ENCODE measurements at places on chromosomes 2 and 18. TPM values are rescaled to one million over a fixed set of nuclear protein-coding genes. Genes with fewer than 3 reads are reported as not detected.

DNA sequence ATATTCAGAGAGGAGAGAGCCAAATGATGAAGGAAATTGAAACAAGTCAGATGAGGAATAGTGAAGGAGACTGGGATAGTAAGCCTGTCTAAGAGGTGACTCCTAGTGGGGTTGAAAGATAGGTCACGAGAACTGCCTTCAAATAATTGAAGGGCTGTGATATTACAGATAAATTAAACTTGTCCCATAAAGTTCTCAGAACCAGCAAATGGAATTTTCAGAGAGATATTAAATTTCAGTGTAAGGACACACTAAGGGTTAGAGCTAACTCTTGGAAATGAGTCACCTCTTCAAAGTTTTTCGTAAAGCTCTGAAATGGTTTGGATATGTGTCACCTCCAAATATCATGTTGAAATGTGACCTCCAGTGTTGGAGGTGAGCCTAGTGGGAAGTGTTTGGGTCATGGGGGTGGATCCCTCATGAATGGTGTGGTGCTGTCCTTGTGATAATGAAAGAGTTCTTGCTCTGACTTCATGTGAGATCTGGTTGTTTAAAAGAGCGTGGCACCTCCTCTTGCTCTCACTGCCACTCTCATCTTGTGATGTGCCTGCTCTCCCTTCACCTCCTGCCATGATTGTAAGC lies 87.3 kb downstream of the BABAM2 start:
- no peaks in the 10 kb centered on the region for H3K36me3 ChIP-seq
- H3K4me1 ChIP-seq = no peaks in the 10 kb centered on the region
- no peak for DNase-seq
- no peak overlapping the region for H3K27ac ChIP-seq
- H3K4me3 ChIP-seq = no peak overlapping the region

The PDE1A gene
- 0.98 TPM for total RNA-seq

- no peaks in the 10 kb centered on the region for H3K27me3 ChIP-seq
- DNase-seq = no peak
- H3K27ac ChIP-seq = no peak overlapping the region
- no peak overlapping the region for H3K4me3 ChIP-seq
- no peaks in the 10 kb centered on the region for H3K36me3 ChIP-seq
Measured at GRCh38 chr2:75021672-75022071, 63.2 kb downstream of the POLE4 start.

The FHOD3 gene
- total RNA-seq = 0.25 TPM

DNA sequence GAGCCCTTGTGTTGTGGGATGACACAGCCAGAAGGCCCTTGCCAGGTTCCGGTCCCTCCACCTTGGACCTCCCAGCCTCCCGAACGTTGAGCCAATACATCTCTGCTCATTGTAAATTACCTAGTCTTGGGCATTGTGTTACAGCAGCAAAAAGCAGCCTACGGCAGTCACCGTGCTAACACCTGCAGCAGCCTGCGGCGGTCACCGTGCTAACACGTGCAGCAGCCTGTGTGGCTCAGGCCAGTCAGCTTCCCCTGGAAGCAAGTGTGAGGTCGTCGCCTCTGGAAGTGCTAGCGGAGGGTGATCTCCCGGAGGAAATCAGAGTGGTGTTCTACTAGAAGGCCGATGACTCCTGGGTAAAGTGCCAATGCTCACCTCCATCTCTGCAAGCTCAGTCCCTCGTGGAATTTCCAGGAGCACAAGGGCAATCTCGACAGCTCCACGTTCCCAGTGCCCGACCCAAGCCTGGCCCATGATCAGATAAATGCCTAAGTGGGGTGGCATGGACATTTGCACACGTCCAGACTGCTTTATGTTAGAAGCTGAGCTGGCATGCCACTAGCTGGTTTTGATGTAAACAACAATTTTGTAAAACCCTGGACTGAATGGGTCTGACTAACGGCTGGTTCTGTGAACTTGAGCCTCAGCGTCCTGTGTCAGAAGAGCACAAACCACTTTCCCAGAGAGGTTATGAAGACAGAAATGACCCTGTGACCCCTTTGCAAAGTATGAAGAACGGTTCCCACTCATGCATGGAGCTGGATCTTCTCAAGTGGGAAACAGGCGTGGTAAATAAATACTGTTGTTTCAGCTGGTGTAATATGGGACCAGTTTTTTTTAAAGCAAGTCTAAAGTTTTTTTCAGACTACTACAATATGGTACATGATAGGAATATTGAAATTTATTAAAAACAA lies 11.4 kb upstream of the CNDP1 start:
- DNase-seq = peak; percentile 3
- no peak overlapping the region for H3K27ac ChIP-seq
- peaks cover 31% of the 10 kb centered on the region for H3K36me3 ChIP-seq
- no peaks in the 10 kb centered on the region for H3K4me1 ChIP-seq

All from pancreas (tissue), 10 donors.